ENCODE measurements at places on chromosomes 4 and X. TPM values are rescaled to one million over a fixed set of nuclear protein-coding genes. Genes with fewer than 3 reads are reported as not detected.

DNA sequence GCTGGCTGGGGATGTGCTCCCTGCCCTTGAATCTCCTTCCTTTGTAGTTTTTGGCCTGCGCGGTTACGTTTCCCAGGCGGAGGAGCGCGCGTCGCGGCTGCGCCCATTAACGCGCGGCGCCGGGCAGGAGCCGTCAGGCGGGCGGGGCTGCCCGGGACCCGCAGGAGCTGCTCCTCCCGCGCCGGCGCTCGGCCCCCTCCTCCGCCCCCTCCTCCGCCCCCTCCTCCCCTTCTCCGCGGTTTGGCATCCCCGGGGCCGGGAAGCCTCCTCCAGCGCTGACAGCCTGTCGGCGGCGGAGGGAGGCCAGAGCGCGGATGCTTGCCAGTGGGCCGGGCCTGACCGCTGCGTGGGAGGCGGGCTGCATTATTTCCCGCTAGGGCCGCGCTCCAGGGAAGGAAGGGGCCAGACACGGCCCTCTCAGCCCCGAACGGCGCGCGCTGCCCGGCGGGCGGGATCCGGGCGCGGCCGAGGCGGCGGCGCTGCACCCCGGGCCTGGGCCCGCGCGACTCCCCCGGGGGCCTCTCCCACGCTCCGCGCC lies at the start of gene DCLK2:
Gene DCLK2, plus strand, starts transcription at position 405 of the 538 bp plus-strand sequence. CDS start 583 bp downstream, outside the sequence.
- peak within 1 kb of the TSS; percentile 54 for H3K27ac ChIP-seq
- H3K36me3 ChIP-seq, result peaks cover 6% of the 10 kb centered on the region
- peak within 1 kb of the TSS; percentile 68 for H3K4me3 ChIP-seq
- H3K4me1 ChIP-seq, result peaks cover 15% of the 10 kb centered on the region
- no peaks in the 10 kb centered on the region for H3K27me3 ChIP-seq

DNA sequence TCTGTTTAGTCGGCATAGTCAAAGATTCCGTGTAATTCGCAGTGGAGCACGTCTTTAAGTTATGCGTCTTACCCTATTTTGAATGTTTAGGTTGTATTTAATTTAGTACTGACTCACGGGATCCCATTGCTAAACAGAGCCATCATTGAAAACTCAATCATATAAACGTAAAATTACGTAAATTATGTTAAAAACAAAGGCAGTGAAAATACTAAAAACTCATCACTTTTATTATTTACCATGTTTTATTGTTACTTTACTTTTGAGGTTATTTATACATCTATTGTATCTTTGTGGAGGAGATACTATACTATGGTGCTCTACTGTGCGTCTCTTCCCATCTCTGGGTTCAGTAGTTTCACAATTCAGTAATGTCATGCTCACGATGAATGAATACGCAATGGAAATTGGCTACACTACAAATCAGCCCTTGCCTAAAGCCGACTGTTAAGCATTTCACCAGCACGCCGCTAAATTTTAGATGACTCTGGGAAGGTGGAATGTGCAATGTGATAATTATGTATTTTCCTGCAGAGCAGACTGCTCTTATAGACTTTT lies 944 bp downstream of the FUNDC2 start:
- no peaks in the 10 kb centered on the region for H3K27me3 ChIP-seq
- peak overlapping the region; percentile 90 for H3K27ac ChIP-seq
- peak; percentile 19 for DNase-seq
- H3K4me3 ChIP-seq, result peak overlapping the region; percentile 65
- no peaks in the 10 kb centered on the region for H3K4me1 ChIP-seq

GRCh38 chr4:24274381-24274941 lies 309.9 kb downstream of the DHX15 start:
- no peak for DNase-seq
- H3K4me1 ChIP-seq, result no peaks in the 10 kb centered on the region
- H3K27ac ChIP-seq, result no peak overlapping the region
- no peaks in the 10 kb centered on the region for H3K36me3 ChIP-seq

CWH43 gene
- not detected for total RNA-seq

Measured in SJSA1 (cell line).